ENCODE measurements at places on chromosomes 2 and 18.

DNA sequence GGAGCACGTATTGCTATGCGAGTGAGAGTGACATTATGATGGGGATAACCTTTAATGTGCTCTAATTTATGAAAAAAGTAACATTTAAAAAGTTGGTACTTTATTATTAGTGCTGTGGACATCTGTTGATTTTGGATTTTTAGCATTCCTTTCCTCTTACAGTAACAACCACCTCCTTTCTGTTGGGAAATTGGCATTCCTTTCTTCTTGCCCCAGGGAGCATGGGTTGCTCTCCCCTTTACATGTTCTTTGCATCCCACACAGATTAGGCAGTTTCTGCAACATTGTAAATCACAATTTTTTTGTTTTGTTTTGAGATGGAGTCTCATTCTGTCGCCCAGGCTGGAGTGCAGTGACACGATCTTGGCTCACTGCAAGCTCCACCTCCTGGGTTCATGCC, 300.2 kb downstream of the LPIN1 start:
- DNase-seq: peak; percentile 86

GRCh38 chr2:161232571-161232970, 72.3 kb downstream of the TANK start:
- DNase-seq: no peak

- no peak for DNase-seq
These were observed 100.9 kb downstream of the AQP4 start for GRCh38 chr18:26764586-26764985.

DNA sequence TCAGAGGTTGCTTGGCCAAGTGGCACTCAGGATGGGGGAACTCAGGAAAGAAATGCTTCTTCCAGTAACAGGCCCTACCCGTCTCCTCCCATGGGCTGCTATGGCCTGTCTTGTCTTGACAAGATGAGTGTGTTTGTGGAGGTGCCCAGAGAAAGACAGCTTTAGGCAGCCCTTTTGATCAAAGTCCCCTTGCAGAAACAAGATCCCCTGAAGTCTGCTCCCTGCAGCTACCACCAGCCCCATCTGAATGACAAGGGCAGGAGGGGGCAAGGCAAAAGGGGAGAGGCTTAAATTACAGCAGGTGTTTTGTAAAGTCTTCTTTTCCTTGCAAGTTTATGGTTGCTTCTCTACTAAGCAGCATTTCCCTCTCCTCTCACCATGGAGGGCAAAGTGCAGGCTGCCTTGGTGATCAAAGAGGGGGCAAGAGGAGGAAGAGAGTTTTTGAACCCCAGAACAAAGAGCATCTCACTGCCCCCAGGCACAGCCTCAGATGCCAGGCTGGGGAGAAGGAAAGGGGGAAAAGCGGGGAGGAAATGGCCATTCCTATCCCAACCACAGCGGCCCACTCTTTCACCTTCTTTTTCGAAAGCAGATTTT, 6.7 kb downstream of the EVA1A start:
- DNase-seq: no peak

GRCh38 chr2:219525533-219526232, 11.4 kb downstream of the ASIC4 start:
- DNase-seq: no peak

Measured in GM03348 (cell line).